Stimulated activated CD4-positive, alpha-beta T cell treated with anti-CD3 and anti-CD28 coated beads, Interleukin-1b, Interleukin-23, amount 100 ng/mL, for 1 hour (primary cell): ENCODE measurements at places on chromosomes 13 and 19.

GRCh38 chr19:12913011-12913561, 6.0 kb downstream of the SYCE2 start:
- no peak for DNase-seq

- no peak for DNase-seq
Observed at GRCh38 chr19:29966588-29967249, 24.7 kb downstream of the URI1 start.

DNA sequence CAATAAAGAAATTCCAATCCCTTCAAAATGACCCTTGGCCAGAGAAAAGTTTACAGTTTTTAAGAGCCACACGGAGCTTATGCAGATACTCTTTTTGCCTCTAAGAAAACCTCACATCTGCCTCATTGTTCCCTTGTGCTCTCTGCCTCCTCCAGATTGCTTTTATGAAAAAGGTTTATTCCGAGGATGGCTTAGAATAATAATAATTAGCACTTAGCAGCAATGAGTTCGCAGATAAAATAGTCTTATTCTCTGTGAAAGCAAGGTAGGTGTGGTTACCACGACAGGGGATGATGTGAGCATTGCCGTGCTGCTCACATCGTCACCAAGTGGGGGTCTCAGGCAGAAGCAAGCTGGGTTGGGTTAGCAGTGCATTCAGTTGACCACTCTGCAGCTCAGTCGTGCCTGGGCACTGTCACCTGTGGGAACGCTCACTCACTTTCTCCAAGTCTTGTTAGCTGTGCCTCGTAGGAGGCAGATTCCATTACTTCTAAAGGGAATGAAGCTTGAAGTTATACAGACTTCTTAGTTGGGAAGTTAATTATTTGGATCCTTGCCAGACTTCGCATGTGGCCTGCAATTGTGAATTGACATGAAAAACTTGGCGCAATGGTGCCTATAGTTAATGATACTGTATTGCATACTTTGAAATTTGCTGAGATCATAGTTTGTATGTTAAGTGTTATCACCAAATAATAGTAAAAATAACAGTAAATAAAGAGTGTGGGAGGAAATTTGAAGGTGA, 157.2 kb downstream of the MYO16 start:
- no peak for DNase-seq

- DNase-seq, result no peak
Observed at GRCh38 chr13:40445557-40445990, 220.9 kb downstream of the FOXO1 start.

DNA sequence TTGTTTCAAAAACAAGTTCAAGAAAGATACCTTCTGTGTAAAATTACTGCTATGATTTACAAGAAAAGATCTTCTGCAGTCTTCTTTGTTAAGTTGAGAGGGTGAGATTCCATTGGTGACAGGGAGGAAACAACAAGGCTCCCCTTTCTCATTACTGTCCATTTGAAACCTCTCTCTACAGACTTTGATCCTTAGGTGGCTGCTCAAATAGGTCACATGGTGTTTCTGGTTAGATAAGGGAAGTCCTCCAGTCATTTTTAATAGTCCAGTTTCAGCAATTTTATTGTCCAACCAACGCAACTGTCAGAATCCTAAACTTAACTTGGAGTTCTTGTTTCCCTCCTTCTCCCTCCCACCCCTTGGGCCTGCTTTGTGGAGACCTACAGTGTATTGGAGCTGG, 390.4 kb downstream of the EFNB2 start:
- no peak for DNase-seq

- DNase-seq, result no peak
Observed at GRCh38 chr19:39825093-39825463, 8.9 kb downstream of the DYRK1B start.

- DNase-seq, result no peak
Observed at GRCh38 chr19:40304306-40304705, 19.2 kb upstream of the AKT2 start.

GRCh38 chr19:4660181-4660791, 9.9 kb downstream of the MYDGF start:
- no peak for DNase-seq

GRCh38 chr19:1159864-1160595, 14.0 kb downstream of the SBNO2 start:
- DNase-seq, result no peak
